NCI-H187 treated with DMSO at 0.1 percent for 48 hours (cell line): ENCODE measurements at places on chromosomes 12 and 14.

DNA sequence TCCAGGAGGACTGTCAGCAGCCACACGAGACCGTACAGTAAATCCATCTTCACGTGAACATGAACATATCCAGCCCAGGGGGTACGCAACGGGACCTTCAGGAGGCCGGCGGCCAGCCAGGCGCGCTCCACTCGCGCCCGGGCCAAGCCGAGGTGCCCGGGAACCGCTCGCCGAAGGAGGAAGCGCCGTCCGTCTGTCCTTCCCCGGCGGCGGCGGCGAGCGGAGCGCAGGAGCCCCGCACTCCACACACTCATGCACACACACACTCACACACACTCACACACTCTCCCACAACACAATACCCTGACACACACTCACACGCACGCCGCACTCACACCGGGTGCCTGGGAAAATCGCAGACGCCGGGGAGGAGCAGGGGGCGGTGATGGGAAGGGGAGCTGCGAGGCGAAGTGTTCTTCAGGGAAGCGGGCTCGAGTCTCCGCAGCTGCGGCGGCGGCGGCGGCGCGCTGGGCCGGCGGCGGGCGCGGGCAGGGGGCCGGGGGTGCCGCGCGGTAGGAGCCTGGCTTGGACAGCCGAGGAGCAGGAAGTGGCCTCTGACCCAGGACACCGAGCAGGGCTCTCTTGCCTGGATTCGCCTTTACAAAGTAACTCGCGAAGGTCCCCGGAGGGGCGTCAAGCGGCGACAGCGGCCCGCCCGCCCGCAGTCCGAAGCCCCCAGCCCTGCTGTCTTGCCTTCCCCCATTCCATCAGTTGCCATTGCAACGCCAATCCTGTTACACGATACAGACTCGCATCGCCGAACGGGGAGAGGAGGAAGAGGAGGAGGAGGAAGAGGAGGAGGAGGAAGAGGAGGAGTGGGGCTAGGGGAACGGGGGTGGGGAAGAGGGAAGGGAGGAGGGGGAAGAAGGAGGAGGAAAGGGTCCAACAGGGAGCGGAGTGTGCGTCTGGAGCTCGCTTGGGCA lies 601 bp downstream of the MDGA2 start:
- DNase-seq, result no peak

GRCh38 chr12:9669534-9669933 lies at the start of gene CLEC2D:
CLEC2D (plus strand) TSS chr12:9669713; CDS start chr12:9669735, 22 bp downstream.
- DNase-seq, result no peak

- DNase-seq, result no peak
Measured at GRCh38 chr14:32136027-32136825, 59.1 kb downstream of the ARHGAP5 start.

- no peak for DNase-seq
Measured at GRCh38 chr12:67523538-67523937, 125.0 kb upstream of the DYRK2 start.

DNA sequence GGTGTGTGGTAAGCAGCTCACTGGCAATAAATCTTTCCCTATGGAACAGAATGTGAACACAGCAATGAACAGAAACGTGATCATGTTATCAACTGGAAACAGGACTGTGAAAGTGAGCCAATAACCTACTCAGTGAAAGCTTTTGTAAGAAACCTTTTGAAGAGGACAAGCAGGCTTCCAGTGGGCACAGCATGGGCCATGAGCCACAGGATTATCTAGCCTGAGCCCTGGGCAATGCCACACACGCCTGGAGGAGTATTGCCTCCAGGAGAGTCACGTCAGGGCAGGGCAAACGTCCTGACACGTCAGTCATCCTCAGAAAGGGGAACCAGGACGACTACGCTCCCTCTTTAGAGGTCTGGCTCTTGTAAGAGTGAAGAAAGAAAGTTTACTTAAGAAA lies 32.3 kb downstream of the NRDE2 start:
- no peak for DNase-seq

- DNase-seq, result no peak
Measured at GRCh38 chr12:127398016-127398710, 868.8 kb upstream of the TMEM132C start.

- no peak for DNase-seq
Measured at GRCh38 chr14:72512925-72513324, 381.0 kb downstream of the DPF3 start.

DNA sequence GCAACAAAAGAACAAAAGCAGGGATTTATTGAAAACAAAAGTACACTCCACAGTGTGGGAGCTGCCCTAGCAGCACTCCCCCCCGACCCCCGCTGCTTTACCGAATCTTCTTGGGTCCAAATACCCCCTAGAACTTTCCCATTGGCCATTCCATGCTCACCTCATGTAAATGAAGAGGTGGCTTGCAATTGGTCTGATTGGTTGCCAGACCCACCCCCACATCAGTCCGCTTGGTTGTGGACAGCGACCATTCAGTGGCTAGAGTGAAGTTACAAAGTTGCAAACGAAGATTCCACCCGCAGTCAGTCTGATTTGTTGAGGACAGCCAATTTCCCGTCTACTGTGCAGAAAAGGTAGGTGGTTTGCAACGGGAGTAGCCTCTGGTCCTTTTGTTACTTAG lies 3.9 kb downstream of the STYX start:
- no peak for DNase-seq

- no peak for DNase-seq
Measured at GRCh38 chr12:28088566-28089272, 101.5 kb upstream of the CCDC91 start.

DNA sequence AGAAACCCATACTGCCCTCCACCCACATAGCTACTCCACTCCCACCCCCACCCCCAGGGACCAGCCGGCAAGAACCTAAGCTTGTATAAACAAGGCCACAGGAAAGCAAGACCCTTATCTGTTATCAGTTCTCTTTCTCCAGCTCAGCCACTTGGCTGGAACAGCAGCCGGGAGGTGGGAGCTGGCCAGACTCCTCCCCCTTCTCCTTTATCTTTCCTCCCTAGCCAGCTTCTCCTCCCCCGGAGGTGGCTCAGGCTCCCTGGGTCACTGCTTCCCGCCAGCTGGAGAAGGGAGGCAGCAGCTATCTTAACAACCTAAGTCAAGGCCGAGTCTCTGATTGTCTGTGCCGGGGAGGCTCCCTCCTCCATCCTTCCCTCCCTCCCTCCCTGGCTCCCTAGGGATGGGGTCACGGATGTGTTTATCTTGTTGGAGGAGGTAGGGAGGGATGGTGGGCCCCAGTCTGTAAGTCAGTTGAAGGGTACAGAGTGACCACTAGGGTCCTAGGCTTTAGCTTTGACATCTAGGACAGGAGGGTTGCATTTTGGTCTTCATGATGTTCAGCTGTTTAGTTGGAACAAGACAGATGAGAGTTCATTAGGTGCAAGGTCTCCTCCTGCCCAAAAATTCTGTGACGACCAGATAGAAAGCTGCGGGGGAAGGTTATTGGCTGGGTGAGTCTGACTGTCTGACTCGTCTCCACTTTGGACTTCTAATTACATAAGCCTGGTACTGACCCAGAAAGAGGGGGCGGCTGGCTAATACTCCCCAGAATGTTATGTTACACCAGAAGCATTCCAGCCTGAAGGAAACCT lies 29.7 kb downstream of the ZFP36L1 start:
- no peak for DNase-seq

DNA sequence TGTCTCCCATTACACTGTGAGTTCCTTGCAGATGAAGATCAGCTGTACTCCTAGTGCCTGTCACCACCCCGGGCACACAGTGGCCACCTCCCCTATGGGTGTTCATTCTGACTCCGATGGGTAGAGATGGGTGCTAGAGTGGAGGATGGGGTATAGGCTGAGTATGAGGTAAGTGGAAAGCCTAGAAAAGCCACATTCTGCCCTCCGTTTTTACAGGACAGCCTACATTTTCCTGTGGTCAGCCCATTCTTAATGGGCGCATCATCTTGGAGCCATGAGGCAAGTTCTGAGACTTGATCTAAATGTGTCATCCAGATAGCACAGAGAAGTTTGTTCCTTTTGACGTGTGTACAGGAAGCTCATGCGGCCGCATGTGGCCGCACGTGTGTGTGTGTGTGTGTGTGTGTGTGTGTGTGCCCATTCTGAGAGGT lies 166.7 kb upstream of the HIF1A start:
- no peak for DNase-seq

DNA sequence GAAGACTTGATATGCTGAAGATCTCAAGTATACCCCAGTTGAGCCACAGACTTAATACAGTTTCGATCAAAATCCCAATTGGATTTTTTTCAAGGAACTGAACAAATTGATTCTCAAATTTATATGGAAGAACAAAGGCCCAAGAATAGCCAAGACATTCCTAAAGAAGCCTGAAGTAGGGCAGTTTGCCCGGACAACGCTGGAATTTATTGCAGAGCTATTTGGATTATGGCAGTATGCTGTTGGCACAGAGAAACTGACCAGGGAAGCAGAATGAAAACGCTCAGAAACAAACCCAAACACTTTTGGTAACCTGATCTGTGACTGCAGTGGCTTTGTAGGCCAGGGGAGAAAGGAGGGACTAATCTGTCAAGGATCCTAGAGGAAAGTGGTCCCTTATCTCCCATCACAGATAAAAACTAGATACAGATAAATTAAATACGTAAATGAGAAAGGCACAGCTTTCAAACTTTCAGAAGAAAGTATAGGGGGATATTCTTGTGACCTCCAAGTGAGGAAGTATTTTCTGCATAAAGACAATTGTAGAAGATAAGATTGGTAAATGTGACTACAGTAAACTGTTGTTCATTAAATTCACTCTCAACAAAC lies 35.9 kb upstream of the GSC start:
- no peak for DNase-seq

DNA sequence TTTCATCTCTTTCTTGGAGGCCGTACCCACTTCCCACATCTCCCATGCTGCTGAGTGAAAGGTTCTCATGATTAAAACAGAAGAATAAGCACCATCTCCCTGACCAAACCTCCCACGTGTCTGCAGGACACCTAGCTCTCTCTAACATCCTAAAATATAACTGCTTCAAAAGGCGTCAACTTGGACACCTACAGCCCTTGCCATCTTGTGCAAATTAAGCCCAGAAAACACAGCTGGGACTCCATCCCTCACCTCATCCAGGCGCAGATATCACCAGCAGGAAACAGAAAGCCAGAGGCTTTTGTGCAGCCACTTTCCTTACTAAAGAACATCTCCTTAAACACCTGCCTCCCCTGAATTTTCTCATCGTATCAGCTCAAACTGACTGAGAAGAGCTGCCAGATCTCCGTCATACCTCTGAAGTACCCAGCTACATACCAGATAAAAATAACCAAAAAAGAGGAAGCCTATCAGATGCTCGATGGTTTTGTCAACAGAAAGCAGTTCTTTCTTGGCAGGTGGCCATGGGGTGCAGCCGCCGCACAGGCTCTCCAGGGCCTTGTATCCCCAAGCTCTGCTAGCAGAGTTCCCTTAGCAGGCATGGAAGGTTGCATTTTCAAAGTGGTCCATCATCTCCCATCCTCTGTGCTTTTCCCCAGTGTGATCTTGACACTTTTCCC lies 28.8 kb downstream of the MAP3K9 start:
- DNase-seq, result no peak

DNA sequence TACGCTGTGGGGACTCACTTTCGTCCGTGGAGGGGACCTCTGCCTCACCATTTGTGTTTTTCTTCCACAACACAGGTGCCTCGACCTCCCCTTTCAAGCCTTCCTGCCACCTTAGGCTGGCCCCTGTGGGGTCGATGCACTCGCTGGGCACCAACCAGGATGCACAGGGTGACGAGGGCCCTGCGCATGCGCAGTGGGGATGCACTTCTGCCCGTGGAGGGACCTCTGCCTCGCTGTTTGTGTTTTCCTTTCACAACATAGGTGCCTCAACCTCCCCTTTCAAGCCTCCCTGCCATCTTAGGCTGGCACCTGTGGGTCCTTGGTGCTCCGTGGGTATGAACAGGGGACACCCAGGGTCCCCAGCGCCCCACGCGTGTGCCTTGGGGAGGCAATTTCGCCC lies 356.8 kb downstream of the ALG10 start:
- no peak for DNase-seq

- DNase-seq, result no peak
Measured at GRCh38 chr12:49121047-49121696, 10.0 kb downstream of the TUBA1B start.

DNA sequence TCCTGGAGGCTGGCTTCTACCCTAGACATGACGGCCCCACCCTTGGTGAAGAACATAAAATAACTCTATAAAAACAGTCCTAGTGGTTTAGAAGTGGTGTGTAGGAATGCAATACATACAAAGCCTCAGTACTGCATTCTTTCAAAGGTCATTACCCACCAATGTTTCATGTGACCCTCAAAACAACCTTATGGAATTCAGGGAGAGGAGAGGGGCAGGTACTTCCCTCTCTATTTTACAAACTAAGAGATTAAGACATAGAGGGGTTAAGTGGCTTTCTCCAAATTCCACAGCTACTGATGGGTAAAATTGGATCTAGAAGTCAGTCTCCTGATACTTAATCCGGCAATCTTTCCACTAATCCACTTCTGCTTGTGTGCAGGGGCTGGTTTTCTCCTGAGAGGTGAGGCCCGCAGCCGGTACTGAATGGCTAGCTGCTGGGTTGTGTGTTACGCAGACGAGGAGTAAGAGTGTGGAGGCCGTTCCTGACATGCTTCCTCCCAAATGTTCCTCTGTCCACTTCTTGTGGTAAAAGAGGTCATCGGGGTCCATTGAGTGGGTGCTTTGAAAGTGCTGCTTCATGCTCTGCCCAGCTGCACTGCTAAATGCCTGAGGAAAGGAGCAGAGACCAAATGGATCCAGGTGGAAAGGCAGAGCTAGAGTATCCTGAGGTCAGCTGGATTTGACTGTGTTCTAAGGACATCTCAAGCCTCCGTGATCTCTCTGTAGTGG lies 16.2 kb downstream of the SLC7A8 start:
- DNase-seq, result no peak

GRCh38 chr14:86766469-86766868 lies 1226.5 kb downstream of the GALC start:
- DNase-seq, result no peak

DNA sequence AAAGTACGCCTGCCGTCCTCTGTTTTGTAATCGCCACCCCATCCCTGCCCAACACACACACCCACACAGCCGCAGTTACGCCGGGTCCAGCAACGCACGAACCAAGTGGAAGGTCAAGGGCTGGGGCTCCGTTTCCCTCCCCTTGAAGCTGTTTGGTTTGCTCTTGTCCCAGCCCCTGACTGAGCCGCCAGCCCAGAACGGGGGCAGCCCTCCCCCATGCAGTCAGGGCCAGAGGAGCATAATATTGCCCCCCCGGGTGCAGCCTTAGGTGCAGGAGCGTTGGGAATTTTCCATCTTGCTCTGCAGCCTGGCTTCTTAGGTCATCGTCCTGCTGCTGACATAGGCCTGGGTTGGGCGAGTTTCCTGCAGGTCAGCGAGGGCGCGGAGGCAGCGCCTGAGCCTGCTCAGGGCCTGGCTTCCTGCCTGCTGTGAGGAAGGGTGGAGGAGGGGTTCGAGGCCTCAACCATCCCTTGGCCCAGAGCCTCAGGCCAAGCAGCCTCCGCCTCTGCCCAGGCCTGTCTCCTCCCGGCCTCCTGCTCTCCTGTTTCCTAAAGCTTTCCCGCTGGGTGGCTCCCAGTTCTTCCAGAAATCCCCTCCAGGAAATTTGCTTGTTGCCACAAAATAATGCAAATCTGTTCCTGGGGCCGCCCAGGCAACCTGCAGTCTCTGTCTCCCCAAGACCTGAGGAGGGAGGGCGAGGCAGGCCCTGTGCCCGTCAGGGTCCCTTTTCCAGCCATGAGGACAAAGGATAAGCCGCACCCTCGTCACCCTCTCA lies 44.5 kb downstream of the PSMA6 start:
- no peak for DNase-seq

GRCh38 chr12:114750917-114751316 lies 66.9 kb upstream of the TBX3 start:
- DNase-seq, result no peak

GRCh38 chr12:32509328-32510091 lies 110.2 kb downstream of the FGD4 start:
- no peak for DNase-seq
